HTR-8/SVneo (cell line): ENCODE measurements at places on chromosomes 4 and X.

GRCh38 chr4:112766422-112766821, 129.5 kb downstream of the LARP7 start:
- no peak for DNase-seq

DNA sequence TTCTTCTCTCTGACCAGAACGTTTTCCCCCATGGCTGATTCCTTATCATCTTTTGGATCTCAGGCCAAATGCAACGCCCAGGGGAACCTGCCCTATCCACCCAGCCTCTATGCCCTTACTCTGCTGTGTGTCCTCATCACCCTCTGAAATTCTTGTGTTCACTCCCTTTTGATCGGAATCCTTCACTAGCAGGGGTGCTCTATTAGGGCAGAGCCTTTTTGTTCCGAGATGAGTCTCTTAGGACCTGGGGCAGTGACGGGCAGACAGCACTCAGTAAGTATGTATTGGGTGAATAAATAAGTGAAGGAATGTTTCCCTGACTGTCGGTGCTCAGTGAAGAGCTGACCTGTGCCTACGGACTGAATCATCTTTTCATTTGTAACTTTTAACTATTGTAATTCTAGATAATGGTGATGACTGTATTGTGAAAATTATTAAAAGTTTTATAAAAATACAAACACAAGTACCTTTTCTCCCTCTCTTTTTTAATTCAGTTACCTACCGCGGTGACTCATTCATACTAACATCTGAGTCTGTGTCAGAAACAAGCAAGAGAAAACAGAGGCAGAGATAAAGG, 4.8 kb upstream of the TENM3 start:
- peak; percentile 32 for DNase-seq

- no peak for DNase-seq
These were observed 20.3 kb downstream of the ANXA5 start for GRCh38 chr4:121676345-121677075.

- DNase-seq, result no peak
These were observed 924.6 kb upstream of the PRKX start for GRCh38 chrX:4638036-4638435.

DNA sequence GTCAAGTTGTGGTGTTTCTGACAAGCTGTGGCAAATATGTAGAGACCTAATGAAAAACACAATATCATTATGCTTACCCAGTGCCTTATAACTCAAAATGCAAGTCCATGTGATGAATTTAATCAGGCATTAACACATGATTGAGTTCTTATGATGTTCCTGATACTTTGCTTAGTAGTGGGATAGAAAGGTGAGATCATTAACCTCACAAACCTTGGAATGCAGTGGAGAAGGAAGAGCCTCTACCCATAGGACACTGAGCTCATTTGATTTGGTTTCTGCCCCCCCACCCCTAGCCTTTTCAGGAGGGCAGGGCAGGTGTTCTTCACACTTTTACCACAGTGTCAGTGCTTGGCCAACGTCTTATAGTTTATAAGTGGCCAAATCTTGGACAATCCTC, 683.6 kb upstream of the CPEB2 start:
- DNase-seq, result no peak

GRCh38 chr4:10115271-10115796, 1.3 kb downstream of the WDR1 start:
- DNase-seq, result no peak

DNA sequence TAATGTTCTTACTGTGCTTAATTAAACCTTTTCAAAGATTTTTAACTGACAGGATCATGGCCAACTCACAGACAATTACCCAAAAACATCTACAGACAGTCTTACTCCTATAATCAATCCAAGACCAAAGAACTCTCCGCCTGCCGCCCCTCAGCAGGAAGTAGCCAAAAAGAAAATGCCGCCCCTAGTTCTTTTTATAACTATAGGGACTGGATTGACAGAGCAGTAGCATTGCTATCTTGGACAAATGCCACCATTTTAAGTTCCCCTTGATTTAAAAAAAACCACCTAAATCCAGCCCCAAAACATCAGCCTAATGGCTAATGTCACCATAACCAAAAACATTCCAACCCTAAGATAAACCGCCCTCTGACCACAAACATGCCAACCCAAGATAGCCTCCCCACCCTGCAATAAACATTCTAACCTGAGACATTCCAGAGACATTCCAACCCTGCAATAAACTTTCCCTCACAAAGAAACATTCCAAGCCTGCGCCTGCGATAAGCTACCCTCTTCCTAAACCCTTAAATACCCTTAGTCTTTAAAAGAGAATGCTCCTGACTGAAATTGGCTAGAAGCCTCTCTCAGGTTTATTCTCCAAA, 77.0 kb downstream of the COQ2 start:
- DNase-seq, result peak; percentile 34

GRCh38 chrX:103831342-103831802, 685 bp downstream of the RAB9B start:
- no peak for DNase-seq

DNA sequence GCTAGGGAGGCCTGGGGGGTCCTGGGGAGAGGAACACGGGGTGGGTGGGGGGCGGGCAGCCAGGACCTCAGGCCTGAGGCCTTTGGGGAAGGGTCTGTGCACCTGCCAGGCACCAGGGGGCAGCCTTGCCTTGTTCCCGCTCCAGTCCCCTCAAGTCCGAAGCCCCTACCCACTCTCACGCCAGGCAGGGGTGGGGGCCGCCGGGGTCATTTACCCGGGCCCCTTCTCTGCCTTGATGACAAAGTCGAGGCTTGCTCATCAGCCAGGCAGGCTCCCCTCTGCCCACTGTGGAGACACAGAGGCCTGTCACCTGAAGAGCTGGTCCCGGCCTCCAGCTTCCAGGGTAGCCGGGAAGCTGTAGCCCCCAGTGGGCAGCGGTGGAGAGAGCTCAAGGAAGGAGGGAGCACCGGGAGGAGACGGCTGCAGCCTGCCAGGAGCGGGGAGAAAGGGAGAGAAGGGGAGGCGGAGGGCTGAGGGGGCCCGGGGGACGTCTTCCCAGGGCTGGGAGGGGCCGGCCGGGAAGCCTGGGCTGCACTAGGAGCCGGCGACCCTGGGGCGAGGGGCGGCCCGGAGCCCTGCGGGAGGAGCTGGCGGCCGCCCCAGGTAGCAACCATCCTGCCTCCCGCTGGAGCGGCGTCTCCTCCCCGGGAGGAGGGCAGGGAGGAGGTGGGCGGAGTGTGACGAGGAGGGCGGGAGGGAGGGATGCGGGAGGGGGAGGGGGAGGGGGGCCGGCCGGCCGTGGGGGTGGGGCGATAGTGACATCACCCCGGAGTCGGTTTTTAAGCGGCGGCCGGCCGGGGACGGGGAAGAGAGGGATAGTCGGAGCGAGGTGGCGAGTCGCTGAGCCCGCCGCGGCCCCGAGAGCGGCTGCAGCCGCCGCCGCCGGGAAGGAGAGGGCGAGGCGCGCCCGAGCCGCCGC, at the start of gene SLC6A8:
Gene SLC6A8, plus strand, starts transcription at position 806 of the 919 bp plus-strand sequence. CDS start 649 bp downstream, outside the sequence.
- peak; percentile 31 for DNase-seq
